ENCODE measurements at places on chromosomes 3 and 15. TPM values are rescaled to one million over a fixed set of nuclear protein-coding genes. Genes with fewer than 3 reads are reported as not detected.
A peak's percentile ranks its signal among the peaks of the same experiment; 100 is the strongest.

DNA sequence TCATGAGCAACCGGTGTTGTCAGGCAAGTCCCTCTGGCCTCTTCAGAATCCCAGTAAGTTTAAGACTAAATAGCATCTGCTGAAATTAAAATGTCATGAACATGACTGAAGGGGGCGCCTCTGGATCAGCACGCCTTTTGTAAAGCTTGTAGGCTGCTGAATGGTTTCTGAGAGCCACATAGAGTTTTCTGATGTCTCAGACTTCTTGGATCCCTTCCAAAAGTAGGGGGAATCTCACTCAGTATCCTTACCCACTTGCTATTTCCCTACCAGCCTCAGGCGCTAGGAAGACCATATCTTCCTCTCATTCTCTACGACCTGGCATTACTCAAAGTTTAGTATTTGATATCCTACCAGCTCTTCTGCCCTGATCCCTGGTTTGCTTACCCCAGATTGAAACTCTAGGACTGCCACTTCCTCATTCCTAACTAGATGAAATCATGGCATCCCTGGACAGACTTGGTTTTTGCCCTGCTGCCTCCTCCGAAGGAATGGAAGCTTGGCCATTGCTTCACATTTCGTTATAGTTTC, 62.7 kb upstream of the CD47 start:
- H3K27me3 ChIP-seq, result no peaks in the 10 kb centered on the region
- H3K4me3 ChIP-seq, result no peak overlapping the region
- no peaks in the 10 kb centered on the region for H3K4me1 ChIP-seq
- no peak overlapping the region for H3K27ac ChIP-seq
- DNase-seq, result peak; percentile 37
- H3K36me3 ChIP-seq, result no peaks in the 10 kb centered on the region

Gene MOBP
- not detected for polyA plus RNA-seq

DNA sequence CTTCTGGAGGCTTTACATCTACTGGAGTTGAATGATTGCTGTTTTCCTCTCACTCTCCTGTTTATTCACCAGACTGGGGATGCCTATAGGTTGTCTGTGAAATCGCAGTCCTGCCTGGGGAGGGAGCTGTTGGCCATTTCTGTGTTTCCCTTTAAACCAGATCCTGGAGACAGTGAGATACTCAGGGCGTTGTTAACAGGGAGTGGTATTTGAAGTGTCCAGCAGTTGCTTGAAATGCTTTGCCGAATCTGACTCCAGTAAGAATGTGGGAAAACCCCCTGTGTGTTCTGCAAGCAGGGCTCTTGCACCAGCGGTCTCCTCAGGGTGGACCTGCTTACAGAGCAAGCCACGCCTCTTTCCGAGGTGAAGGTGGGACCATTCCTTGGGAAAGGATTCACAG, 4.3 kb upstream of the LRRK1 start:
- H3K4me3 ChIP-seq, result no peak overlapping the region
- no peaks in the 10 kb centered on the region for H3K36me3 ChIP-seq
- H3K27me3 ChIP-seq, result peaks cover 2% of the 10 kb centered on the region
- no peaks in the 10 kb centered on the region for H3K4me1 ChIP-seq
- DNase-seq, result no peak
- no peak overlapping the region for H3K27ac ChIP-seq

Gene SKOR1
- 0.11 TPM for polyA plus RNA-seq

GRCh38 chr15:35293353-35294130, 208.4 kb upstream of the NANOGP8 start:
- no peaks in the 10 kb centered on the region for H3K36me3 ChIP-seq
- H3K27ac ChIP-seq, result no peak overlapping the region
- peak; percentile 77 for DNase-seq
- H3K4me1 ChIP-seq, result peaks cover 12% of the 10 kb centered on the region
- H3K4me3 ChIP-seq, result no peak overlapping the region
- H3K27me3 ChIP-seq, result no peaks in the 10 kb centered on the region

DNA sequence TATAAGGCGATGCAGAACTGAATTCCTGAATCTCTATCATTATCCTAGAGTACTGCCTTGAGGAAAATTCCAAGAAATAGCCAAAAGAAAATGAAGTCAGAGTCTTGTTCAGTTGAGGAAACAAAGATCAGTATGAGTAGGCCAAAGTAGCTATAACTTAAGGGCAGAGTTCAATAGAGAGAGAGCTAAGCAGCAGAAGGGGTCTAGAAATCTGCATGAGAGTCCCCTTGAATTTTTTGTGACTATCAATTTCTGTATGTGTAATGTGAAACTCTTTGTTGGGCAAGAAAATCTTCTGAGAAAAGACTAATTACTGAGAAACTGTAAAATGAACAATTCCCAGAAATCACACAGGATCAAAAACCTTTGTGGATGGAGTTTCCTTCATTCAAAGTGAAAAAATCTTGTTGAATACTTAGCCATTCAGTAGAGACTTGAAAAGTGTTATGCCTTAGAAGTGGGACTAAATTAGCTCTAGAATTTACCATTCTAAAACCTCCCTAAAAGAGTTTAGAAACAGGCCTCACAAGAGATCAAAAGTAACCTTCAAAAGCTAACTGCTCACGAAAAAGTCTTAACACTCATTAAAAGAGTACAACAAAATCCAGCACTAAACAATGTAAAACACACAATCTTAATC, 43.1 kb upstream of the FNDC3B start:
- DNase-seq, result no peak
- H3K4me3 ChIP-seq, result no peak overlapping the region
- peaks cover 49% of the 10 kb centered on the region for H3K4me1 ChIP-seq
- no peaks in the 10 kb centered on the region for H3K27me3 ChIP-seq
- H3K36me3 ChIP-seq, result no peaks in the 10 kb centered on the region

GRCh38 chr3:5787861-5788488, 600.5 kb downstream of the EDEM1 start:
- no peaks in the 10 kb centered on the region for H3K4me1 ChIP-seq
- no peaks in the 10 kb centered on the region for H3K27me3 ChIP-seq
- no peak overlapping the region for H3K4me3 ChIP-seq
- DNase-seq, result no peak

- 0 out of 2 replicates have a peak, but pooled peaks cover 6% of the 10 kb centered on the region for H3K4me1 ChIP-seq
- no peak overlapping the region for H3K4me3 ChIP-seq
- H3K27ac ChIP-seq, result no peak overlapping the region
- no peak for DNase-seq
- H3K36me3 ChIP-seq, result no peaks in the 10 kb centered on the region
Measured at GRCh38 chr3:158792709-158793108, 9.1 kb upstream of the MFSD1 start.

DNA sequence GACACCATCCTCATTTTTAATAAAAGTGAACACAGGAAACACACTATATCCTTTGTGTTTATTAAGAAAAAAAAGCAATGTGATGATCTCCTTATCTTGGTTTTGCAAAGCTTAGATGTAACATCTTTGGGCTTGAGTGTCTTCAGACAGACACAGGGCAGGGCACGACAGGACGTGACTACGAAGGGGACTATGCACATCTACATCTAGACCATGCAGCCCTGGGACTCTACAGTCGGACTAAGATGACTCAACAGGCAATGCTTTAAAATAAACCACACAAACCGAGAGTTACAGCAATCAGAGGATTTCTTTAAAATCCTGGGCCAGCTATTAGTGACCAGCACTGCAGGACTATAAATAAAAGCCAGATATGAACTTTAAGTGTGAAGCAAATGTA, 22.8 kb upstream of the TM2D3 start:
- H3K36me3 ChIP-seq, result peaks cover 41% of the 10 kb centered on the region
- DNase-seq, result no peak
- no peak overlapping the region for H3K27ac ChIP-seq

Gene C3orf49
- not detected for polyA plus RNA-seq

DNA sequence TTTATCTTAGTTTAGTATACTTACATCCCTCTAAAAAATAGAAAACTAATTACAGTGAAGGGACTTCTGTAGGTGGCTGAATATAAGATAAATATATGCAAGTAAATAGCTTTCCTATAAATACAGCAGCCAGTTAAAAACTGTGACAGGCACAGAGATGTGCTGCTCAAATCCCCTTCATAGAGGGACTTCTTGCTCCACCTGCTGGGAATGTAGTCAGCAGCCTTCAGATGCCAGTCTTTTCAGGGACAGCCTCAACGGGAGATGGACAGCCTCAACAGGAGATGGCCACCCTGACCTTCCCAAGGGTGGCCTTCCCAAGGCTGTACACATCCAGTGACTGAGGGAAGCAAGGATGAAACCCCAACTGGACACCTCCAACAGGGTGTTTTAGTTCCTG, 15.7 kb upstream of the PRR23E start:
- no peaks in the 10 kb centered on the region for H3K27me3 ChIP-seq
- no peaks in the 10 kb centered on the region for H3K36me3 ChIP-seq
- no peaks in the 10 kb centered on the region for H3K4me1 ChIP-seq
- H3K27ac ChIP-seq, result no peak overlapping the region

GRCh38 chr15:95590533-95591044, 739.9 kb upstream of the NR2F2 start:
- H3K4me1 ChIP-seq, result no peaks in the 10 kb centered on the region
- H3K36me3 ChIP-seq, result no peaks in the 10 kb centered on the region
- no peaks in the 10 kb centered on the region for H3K27me3 ChIP-seq
- no peak overlapping the region for H3K27ac ChIP-seq

Gene SLC22A13
- polyA plus RNA-seq, result 0.20 TPM

DNA sequence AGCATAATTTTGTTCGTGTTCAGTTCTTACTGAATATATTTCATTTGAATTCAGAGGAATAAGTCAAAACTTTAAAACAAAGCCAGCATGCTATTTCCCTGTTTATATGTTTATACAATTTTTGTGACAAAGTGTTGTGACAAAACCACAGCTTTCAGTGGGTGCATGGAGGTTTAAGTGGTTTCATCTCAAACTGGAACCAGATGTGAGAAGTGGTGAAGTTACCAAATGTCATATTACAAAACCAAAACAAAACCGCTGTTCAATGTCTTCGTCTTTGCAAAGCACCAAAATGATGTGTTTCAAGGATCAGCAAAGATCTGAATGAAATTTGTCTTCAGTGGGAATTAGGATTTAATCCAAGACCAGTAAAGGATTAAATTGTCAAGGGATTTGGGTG, 59.3 kb upstream of the OSTN start:
- H3K4me1 ChIP-seq, result no peaks in the 10 kb centered on the region
- no peak overlapping the region for H3K27ac ChIP-seq
- H3K27me3 ChIP-seq, result no peaks in the 10 kb centered on the region
- no peak overlapping the region for H3K4me3 ChIP-seq

DNA sequence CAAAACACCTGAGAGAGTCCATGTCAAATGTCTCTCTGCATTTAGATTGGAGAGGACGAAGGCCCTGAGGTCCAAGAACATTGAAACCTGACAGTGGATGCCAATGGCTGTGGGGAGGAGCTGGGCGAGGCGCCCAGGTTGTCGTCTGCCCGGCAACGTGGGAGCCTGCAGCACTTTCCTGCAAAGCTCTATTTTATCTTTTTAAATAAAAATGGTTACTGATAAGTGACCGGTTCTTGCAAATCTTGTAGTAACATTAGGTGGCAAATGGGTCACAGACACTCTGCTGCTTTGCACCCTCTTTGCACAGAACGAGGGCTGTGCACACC, 19.5 kb upstream of the FANCD2 start:
- peaks cover 2% of the 10 kb centered on the region for H3K36me3 ChIP-seq
- no peaks in the 10 kb centered on the region for H3K27me3 ChIP-seq
- H3K4me1 ChIP-seq, result peaks cover 66% of the 10 kb centered on the region
- peak overlapping the region; percentile 72 for H3K27ac ChIP-seq
- H3K4me3 ChIP-seq, result peak overlapping the region; percentile 11
